ENCODE measurements at places on chromosomes 6 and 20. TPM values are rescaled to one million over a fixed set of nuclear protein-coding genes. Genes with fewer than 3 reads are reported as not detected.

DNA sequence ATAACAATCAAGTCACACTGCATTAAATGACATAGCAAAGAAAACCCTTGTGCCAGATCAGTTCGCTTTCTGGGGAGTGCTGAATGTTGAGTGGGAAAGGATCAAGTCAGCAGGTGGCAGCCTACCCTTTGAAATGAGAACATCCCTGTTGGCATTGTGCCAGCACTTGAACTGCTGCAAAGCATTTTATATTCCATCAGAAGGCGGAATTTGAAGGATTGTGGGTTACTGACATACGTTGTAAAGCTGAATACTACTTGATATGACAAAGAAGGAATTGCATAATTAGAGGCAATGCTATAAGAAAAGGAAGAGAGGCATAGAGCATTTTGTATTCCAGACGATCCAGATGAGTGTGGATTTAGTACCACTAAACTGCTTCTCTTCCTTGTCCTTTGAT lies 26.5 kb downstream of the BCKDHB start:
- H3K27me3 ChIP-seq: no peaks in the 10 kb centered on the region
- no peak overlapping the region for H3K27ac ChIP-seq
- no peaks in the 10 kb centered on the region for H3K36me3 ChIP-seq
- no peak overlapping the region for H3K4me3 ChIP-seq
- no peaks in the 10 kb centered on the region for H3K4me1 ChIP-seq

DNA sequence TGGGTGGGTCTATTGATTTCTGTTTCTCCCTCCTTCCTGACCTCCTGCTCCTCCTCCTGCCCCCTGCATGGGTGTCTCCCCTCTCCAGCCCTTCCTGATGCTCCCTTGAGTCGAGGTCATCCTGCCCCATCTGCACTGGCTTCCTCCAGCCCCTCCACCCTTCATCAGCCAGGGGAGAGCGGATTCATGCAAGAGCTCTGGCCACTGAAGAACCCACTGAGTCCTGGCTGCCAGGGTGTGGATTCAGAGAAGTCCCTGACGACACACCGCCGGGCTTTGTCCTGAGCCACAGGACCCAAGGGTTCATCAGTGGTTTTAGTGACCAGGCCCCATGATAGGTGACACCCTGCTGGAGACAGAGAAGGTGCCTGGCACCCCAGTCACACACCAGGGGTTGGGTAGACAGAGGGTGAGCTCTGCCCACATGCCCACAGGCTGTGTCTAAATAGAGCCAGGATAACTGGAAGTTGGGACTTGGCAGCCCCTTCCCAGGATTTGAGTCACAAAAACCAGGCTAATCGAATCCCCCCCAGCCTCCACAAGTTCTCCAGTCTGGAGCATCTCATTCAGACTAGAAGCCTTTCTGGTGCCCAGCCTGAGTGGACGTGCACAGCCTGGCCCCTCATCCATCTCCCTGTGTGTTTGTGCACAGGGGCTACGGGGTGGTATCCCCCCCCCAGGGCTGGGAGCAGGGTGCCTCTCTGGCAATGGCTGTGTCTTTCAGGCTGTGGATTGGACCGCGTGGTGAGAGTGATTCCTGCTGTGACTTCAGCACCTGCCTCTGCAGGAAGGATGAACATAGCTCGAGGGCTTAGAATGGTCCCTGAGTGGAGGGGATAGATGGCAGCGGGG lies 1.2 kb downstream of the GFRA4 start:
- H3K4me1 ChIP-seq: no peaks in the 10 kb centered on the region
- DNase-seq: no peak
- no peaks in the 10 kb centered on the region for H3K36me3 ChIP-seq
- no peak overlapping the region for H3K27ac ChIP-seq

DNA sequence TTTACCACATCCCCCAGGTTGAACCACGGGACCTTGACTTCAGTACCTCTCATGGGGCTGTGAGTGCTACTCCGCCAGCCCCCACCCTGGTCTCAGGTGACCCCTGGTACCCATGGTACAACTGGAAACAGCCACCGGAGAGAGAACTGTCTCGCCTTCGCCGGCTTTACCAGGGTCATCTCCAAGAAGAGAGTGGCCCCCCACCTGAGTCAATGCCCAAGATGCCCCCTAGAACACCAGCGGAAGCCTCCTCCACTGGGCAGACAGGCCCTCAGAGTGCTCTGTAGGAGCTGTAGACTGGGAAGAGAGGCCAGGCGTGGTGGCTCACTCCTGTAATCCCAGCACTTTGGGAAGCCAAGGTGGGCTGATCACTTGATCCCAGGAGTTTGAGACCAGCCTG lies 1.2 kb upstream of the ATAT1 start:
- H3K4me1 ChIP-seq: peaks cover 6% of the 10 kb centered on the region
- no peak overlapping the region for H3K4me3 ChIP-seq
- no peaks in the 10 kb centered on the region for H3K36me3 ChIP-seq
- no peak for DNase-seq

- H3K4me3 ChIP-seq: no peak overlapping the region
- H3K27me3 ChIP-seq: no peaks in the 10 kb centered on the region
- no peaks in the 10 kb centered on the region for H3K4me1 ChIP-seq
- H3K27ac ChIP-seq: no peak overlapping the region
- no peaks in the 10 kb centered on the region for H3K36me3 ChIP-seq
These were observed 172.4 kb downstream of the PLCB4 start for GRCh38 chr20:9241232-9241692.

The TREML2 gene
- 1.8 TPM for total RNA-seq

The SMOC2 gene
- total RNA-seq: 78.4 TPM

The PHACTR3 gene
- total RNA-seq: 0.94 TPM

All from testis (tissue), 5 donors.